Regular cardiac myocyte (primary cell): ENCODE measurements at places on chromosomes 2 and 18. TPM values are rescaled to one million over a fixed set of nuclear protein-coding genes. Genes with fewer than 3 reads are reported as not detected.

The OSBPL1A gene
- total RNA-seq = 17.1 and 35.2 TPM in 2 replicates

The SPRED2 gene
- 11.6 and 17.4 TPM in 2 replicates for total RNA-seq

The ZNF385B gene
- total RNA-seq = not detected in 2 replicates

The IL1F10 gene
- not detected in 2 replicates for total RNA-seq

The ASB18 gene
- not detected in 2 replicates for total RNA-seq

The SEPTIN10 gene
- total RNA-seq = 84.5 and 104 TPM in 2 replicates

The MERTK gene
- 0.19 and 1.7 TPM in 2 replicates for total RNA-seq

The RAB17 gene
- 0.19 and 0.56 TPM in 2 replicates for total RNA-seq

The ACADL gene
- under 0.01 TPM in 1 of 2 replicates, not detected in the other for total RNA-seq

The HAAO gene
- total RNA-seq = 0.38 and 0.56 TPM in 2 replicates

The LTBP1 gene
- 214 and 375 TPM in 2 replicates for total RNA-seq

The COLEC11 gene
- total RNA-seq = 1.2 and 6.2 TPM in 2 replicates
